GM18507 (cell line): ENCODE measurements at places on chromosomes 7 and 10.

DNA sequence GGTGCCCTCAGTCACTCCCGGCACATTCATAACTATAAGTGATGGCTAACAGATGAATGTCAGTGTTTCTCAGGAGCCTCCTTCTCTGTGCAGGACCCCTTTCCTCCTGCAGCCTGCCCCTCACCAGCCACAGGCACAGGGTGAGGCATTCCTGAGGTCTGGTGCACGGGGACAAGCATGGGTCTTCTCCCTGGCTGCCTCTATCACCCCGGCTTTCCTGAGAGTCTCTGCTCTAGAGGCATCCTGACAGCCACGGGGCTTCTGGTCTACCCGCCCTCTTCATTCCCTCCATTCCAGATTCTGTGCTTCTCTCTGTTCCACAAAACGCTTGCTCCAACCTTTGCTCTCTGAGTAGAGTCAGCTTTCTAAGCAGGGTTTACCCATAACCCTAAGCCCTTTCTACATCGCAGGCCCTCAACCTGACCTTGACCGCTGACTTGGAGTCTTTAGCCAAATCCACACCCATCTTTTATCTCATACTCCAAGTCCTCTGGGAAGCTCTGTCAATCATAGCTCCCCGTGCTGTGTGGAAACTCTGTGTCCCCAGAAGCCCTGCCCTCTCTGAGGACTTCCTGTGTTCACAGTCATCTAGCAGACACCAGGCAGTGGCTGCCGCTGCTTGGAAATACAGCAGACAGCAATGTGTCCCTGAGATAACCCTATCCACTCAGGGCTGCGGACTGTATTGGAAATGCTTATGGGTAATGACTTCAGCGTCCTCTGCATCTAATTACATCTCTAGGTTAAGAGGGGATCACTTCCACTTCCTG is 159.0 kb downstream of the SFMBT2 start:
- DNase-seq, result no peak

DNA sequence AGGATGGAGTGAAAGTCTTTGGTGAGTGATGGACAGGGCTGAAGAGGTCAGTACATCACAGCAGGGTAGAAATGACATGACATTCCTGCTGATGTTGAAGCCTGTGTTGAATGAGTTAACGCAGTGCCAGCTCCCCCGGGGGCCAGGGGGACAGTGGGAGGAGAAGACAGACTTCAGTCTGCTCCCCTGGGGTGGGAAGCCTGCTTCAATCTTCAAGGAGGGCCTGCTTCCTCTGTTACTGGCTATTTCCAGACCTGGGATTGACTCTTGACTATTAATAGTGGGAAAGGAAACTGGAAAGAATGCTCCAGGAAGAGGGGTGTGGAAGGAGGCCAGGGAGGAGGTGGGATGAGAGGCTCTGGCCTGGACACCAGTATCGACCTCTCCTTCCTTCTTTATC is 27.2 kb downstream of the PODXL start:
- DNase-seq, result no peak

- DNase-seq, result no peak
These were observed 27.0 kb downstream of the LMOD2 start for GRCh38 chr7:123682690-123683089.

DNA sequence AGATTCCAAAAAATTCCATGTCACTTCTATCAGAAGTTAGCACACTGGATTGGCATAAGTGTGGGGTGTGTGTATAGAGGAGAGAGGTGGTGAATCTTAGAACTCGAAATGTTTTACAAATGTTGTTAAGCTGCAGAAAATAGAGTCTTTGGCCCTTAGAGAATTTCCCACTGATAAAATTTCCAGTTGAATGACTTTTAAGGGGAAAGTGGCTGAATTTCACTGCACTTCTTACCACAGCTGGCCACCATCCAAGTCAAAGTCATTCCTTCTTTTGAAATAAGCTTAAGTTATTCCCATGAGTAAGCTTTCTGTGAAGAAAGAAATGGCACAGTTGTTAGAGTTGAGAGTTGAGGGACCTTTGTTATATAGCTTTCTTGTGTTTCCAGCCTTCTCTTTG is 13.9 kb downstream of the VCL start:
- DNase-seq, result no peak

- no peak for DNase-seq
These were observed 712.1 kb downstream of the PARD3 start for GRCh38 chr10:34102893-34103506.

DNA sequence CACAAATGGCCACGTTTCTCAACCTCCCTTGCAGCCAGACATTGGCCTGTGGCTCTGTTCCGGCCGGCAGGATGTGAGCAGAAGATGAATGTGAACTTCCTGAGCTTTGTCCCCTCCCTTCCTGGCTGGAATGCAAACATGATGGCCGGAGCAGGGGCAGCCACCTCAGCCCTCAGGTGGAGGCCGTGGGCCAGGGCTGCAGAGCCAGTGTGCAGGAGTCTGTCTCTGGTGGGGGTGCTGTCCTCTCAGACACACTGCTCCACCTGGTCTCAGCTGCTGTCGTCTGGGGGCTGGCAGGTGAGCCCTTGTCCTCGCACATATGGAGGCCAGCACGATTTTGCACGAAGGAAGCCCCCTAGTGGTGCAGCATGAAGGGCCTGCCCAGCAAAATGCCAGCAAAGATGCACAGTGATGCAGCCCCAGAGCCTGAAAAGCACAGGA is 25.3 kb upstream of the PWWP2B start:
- DNase-seq, result no peak

DNA sequence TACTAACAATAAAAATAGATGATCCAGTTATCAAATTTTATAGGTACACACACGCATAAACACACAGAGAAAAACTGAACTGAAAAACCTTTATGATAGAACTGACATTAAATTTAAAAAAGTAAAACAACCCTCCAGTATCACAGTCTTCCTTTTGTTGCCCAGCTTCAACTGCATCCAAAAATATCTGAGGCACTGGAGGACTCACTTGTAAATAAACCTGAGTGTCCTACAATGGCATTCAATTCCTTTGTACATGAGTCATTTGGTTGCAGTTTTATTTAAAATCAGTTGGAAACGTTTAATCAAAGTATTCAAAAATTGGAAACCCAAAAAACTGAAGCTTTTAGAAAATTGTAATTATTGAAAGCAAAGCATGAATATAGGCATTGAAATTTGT is 265.2 kb upstream of the CSTF2T start:
- no peak for DNase-seq

- no peak for DNase-seq
These were observed 73.1 kb downstream of the CYP51A1 start for GRCh38 chr7:92061154-92061553.

- no peak for DNase-seq
These were observed 226.4 kb upstream of the KLF14 start for GRCh38 chr7:130960208-130960988.

- DNase-seq, result peak; percentile 28
These were observed 25.4 kb downstream of the RPP38 start for GRCh38 chr10:15122477-15123030.

GRCh38 chr7:147809786-147810185 is 780.8 kb upstream of the C7orf33 start:
- no peak for DNase-seq

GRCh38 chr10:34698979-34699378 is 116.1 kb downstream of the PARD3 start:
- no peak for DNase-seq

- no peak for DNase-seq
These were observed 22.1 kb upstream of the OPN4 start for GRCh38 chr10:86632009-86632800.

- DNase-seq, result no peak
These were observed 146.3 kb downstream of the SKIDA1 start for GRCh38 chr10:21379143-21379542.

DNA sequence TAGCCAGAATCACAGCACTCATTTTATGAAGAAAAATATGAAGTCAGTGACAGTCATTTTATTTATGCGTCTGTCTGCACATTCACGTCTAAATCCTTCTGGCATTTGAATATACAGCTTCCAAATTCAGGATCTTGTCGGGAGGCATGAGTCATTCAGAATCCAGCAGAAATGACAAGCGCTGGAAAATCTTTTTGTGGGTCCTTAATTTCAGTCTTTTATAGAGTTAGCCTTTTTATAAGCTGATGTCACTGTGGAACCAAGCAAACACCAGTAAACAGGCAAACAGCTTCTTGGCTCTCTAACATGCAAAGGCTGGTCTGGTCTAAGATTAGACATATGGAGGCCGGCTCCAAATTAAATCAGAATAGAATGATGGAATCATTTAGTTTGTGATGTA is 388.2 kb upstream of the TEX47 start:
- DNase-seq, result no peak

DNA sequence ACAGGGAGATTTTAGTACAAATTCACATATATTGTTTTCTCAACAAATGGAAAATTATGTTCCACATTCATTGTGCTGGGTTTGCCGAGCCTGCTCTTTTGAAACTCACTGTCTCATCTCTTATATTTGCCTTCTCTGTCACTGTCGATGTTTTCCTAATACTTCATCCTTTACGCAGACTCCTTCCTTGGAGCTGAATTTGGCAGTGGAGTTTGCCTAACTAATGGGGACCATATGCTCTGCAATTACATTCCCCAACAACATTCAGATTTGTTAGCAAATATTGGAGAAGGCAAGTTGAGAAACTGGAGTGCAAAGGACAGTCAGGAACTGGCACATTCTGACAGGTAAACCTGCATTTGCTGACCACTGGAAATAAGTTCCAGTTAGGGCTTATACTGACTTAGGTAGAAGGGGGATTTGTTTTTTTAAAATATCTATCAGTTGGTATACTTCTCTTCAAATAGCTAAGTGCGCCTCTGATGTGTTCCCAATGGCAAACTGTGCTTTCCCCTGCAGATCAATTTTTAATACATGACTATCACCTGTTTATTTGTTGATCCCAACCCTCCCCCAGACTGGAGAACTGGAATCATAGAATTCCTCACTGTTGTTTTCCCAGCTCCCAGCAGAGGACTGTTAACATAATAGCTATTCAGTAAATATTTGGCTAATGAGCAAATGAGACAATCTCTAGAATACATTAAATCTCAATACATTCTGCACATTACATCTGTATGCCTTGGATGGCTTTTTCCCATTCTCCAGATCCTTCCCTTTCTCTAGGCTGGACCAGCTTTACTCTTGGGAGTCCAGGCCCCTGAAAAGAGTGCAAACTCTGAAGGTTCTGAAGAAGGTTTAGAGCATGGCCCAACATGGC is 769.3 kb downstream of the KCNMA1 start:
- no peak for DNase-seq

DNA sequence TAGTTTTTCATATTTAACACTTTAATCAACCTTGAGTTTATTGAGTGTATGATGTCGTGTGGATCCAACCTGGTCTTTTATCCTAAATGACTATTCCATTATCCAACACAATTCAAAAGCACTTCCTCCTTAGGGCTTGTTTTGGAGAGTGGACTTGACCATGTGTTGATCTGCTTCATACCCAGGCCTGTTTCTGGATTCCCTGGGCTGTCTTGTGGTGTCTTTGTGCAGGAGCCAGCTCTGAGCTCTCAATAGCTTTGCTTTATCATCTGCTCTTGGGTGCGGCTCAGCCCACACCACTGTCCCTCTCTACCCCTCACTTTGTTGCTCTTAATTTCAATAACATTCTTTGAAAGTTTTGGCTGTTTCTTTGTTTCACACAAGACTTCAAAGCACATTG is 70.9 kb upstream of the CHST15 start:
- DNase-seq, result no peak

DNA sequence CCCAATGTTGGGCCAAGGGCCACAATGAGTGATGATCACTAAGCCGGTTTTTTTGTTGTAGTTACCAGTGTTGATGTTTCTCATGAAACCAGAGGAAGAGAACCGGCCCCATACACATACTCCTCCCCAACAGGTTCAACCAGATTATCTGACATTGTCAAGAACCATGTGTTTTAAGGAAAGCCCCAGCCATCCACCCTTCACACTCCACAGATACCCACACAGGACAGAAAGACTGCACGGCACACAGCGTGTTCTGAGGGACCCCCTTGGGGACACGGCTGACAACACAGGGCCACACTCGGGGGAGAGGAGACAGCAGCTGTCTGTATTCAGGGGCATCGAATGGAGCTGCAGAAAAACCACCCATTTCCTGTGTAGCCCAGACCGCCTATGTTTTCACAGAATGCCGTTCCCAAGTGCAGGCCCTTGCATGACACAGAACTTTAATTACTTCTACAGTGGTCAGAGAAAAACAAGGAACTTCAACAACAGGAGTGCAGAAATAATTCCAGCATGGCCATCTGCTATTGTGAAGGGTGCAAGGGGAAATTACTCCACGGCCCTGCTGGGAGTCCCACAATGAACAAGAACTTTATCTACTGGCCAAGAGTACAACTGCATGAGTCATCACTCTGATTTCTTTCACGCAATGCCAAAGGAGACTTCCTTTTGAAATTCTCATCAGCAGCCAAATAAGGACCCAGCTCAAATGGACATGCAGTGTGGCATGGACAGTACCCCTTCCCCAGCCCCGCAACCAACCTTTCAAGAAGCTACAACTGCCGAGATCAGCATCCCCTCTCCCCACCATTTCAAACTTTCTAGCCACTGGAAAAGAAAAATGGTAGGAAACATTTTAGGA is 2.3 kb downstream of the KLF6 start:
- no peak for DNase-seq

GRCh38 chr7:37007691-37008090 is 283.4 kb upstream of the AOAH start:
- DNase-seq, result no peak

DNA sequence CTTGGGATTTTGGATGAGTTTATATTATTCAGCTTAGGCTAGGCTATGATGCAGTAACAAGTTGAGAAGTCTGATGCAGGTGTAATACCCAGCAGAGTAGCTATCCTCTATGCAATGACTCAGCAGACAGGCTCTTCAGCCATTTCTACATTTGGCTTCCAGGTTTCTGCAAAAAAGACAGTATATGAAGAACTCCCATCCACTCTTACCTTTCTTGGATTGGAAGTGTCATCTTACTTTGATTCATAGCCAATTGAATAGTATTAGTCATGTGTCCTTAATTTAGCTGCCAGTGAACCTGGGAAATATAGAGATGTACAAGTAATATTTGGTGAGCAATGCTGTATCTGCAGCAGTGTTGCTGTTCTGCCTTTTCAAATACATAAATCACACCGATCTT is 127.8 kb upstream of the NPSR1 start:
- no peak for DNase-seq

GRCh38 chr10:70730955-70731354 is 54.2 kb downstream of the TBATA start:
- DNase-seq, result no peak

DNA sequence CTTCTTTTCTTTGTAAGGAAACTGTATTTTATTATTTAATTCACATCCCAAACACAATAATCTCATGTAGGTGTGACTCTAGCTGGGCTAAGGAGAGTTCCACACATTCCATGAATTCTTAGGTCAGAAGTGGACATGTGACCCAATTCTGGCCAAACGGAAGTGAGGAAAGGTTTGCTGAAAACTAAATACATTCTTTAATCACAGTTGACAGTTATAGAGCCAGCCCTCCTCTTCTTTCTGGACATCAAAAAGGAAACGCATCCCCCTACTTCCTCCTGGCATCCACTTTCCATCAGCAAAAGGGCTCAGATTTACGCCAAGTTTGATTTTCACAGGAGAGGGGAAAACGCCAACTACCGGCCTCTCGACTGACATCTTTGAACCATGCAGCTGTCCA is 774.4 kb upstream of the POM121L12 start:
- no peak for DNase-seq
